ENCODE measurements at places on chromosomes 16 and 17. TPM values are rescaled to one million over a fixed set of nuclear protein-coding genes. Genes with fewer than 3 reads are reported as not detected.

GPR139 gene
- not detected for total RNA-seq

TEN1 gene
- total RNA-seq: 23.1 TPM

DOC2B gene
- total RNA-seq: 1.8 TPM

KRTAP9-4 gene
- not detected for total RNA-seq

NPIPA7 gene
- total RNA-seq: 1.3 TPM

VMO1 gene
- not detected for total RNA-seq

DNA sequence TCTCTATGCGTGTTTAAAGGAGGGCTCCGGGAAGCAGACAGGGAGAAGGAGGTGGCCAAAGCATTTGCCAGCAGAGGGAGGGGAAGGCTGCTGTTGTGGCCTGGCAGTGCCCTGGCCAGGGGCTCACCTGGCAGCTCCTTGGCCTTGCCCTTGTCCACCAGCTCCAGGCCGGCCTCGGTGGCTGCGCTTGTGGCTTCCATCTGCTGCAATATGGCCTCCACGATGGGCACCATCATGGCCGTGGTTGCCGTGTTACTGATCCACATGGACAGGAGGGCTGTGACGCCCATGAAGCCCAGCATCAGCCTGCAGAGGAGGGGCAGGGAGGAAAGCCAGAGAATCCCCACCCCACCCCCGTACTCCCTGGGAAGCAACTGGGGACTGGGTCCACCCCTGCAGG, 9.4 kb downstream of the SLC13A5 start:
- no peak for DNase-seq

DNA sequence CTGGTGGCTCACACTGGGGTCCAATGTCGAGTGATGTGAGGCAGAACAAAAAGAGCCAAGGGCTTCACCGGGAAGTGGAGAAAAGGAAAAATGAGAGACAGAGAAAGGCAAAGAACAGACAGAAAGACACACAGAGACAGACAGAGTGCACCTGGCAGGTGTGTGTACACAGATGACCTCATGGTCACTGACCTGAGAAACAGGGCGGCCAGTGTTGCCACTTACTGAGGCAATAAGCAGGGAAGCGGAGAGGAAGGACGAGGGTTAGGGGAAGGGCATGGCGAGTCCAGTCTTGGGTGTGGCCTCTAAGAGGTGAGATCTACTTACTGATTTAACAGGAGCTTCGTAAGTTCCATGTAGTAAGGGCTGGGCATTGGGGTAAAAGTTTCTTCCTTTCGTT, 7.5 kb downstream of the GINS2 start:
- DNase-seq: no peak

GRCh38 chr17:7114241-7114874, at the start of gene ASGR2:
Gene ASGR2 (minus strand): TSS chr17:7114822. CDS start chr17:7114240, 582 bp downstream.
- no peak for DNase-seq

DNA sequence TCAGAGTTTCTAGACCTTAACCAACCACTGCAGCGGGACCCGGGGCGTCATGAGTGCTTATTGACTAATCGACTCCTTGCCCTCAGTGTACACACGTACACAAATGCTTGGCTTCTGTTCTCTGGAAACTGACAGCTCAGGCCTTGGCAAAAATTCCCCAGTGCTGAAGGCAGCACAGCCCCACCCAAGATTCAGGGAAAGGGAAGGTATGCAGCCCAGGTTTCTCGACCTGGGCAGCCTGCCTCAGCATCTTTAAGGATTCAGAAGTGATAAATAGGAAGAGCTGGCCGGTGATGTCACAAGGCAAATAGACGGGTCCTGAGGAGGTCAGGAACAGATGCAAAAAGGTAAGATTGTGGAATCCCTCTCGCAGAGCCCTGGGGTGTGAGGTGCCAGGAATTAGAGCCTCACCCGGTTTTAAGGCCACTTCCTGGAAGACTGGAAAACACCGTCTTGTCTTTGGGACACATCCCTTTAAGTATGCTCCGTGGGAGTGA, 9.0 kb upstream of the CDH3 start:
- DNase-seq: no peak

DNA sequence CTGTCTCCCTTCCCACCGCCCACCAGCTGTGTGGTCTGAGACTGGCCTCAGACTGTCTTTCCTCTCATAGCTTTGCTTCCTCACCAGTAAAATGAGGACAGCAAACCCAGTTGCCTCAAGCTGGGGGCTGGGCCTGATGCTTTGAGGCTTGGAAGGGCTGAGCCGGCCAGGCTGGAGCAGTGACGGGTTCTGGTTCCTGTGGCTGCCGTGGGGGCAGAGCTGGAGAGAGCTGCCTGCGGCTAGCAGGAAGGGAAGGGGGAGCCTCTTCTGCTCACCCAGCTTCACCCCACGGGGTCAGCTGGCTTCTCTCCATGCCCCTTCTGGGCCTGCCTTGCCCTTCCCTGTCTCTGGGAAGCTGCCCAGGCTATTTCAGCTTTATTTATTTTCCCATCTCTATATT, 23.7 kb downstream of the LASP1 start:
- no peak for DNase-seq

GRCh38 chr16:67987460-67988160, 7.3 kb upstream of the DPEP3 start:
- DNase-seq: no peak

GRCh38 chr17:17568772-17569195, 22.7 kb downstream of the PEMT start:
- DNase-seq: no peak

DNA sequence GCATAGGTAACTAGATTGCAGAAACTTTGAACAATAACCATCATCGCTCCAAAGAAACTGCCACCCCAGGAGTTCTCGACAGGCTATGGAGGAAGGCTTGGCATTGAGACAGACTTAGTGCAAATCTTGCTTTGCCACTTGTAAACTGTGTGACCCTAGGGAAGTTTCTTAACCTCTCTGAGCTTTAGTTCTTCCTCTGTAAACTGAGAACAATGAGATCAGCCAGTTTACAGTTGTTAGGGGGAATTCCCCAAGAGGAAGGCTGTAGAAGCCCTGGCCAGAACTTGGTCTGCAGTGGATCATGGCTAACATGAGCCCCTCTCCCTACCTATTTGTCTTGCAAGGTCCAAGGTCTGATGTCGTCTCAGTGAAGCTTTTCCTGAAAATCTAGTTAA, 78.9 kb downstream of the NT5M start:
- DNase-seq: no peak

- peak; percentile 56 for DNase-seq
Measured at GRCh38 chr17:41717408-41718286, 5.5 kb downstream of the GAST start.

DNA sequence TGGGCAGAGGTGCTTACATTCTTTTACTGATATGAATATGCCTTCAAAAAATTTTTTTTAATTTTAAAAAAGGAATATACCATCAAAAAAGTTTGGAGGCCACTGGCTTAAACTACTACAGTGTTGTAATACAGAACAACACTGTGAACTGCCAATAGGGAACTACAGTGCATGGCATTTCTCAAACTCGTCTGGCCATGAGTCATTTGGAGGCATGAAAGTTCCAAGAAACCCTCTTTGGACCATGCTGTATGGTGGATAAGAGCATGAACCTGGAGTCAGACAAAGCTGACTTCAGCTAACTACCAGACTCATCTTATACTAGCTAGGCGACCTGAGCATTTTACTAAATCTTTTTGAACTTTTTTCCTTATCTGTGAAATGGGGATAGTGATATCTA, 9.2 kb upstream of the NF1 start:
- no peak for DNase-seq

DNA sequence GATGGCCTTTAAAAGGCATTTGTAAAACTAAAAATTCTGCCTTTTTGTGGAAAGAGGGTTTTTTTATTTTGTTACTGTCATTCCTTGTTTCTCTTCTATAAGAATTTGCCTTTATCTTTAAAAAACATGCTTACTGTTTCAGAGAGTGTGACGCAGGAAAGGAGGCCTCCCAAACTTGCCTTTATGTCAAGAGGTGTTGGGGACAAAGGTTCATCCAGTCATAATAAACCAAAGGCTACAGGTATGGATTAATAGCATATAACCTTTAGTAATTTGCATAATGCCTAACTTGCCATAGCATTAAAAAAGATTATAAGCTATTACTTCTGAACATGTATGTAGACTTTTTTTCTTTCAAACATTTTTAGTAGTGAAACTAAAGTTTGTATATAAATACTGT, 34.2 kb downstream of the CYLD start:
- no peak for DNase-seq

DNA sequence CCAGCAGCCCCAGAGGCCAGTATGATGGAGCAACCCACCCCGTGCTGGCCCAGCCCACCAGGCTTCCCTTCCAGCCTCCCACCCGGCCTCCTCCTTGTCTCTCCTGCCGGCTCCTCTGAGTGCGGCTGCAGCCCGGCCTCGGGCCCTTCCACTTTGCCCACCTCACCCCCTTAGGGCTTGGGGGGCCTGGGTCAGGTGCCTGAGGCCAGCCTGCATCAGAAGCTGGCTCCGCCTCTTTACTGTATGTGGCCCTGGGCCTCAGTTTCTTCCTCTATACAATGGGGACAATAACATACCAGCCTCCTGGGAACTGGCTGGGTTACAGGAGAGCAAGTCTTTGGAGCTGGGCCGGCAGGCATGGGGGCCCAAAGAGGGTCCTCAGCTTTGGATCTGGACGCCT, 221.1 kb upstream of the CIBAR2 start:
- DNase-seq: no peak

GRCh38 chr17:67615011-67615561, 102.7 kb upstream of the NOL11 start:
- DNase-seq: no peak

- DNase-seq: no peak
Measured at GRCh38 chr17:8713878-8714277, 30.8 kb downstream of the CCDC42 start.

- DNase-seq: no peak
Measured at GRCh38 chr17:73575470-73576221, 68.6 kb downstream of the SDK2 start.
